ENCODE measurements at places on chromosomes 6 and 20.

- DNase-seq = no peak
Observed at GRCh38 chr6:161575523-161576254, 301.8 kb upstream of the AGPAT4 start.

DNA sequence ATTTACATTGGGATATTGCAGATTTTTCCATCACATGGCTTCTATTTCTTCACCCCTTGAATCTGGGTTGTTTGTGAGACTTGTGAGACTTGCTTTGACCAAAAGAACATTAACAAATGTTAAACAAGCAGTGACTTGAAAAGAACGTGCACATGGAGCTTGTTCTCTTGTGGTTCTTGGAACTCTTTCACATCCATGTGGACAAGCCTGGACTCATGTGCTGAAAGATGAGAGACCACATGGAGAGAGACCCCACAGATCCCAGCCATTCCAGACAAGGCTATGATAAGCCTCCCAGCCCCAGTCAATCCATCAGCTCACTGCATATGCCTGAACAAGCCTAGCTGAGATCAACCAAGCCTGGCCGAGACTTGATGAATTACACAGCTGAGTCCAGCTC lies 1365.7 kb upstream of the GJE1 start:
- DNase-seq = no peak

DNA sequence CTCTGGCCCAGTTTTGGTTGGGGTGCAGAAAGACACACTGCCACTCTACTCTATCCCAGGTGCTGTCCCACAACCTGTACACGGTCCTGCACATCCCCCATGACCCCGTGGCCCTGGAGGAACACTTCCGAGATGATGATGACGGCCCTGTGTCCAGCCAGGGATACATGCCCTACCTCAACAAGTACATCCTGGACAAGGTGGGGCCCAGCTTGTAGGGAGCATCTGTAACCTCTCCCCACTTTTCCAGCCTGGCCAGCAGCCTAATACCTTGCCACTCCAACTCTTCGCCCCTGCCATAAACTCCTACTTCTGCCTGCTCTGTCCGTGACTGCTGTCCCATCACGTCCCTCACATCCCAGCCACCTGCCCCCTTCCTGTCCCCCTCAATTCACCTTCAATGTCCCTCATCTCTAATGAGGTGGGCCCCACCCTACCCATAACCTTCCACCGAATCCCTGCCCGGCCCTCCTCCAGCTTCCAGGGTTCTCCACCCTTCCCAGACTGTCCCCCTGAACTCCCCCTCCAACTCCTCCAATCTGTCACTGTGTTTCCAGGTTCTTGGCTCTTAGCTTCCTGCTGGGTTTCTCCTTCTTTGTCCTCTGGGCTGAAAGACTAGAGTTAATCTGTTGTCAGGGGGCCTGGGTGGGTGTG lies 12.1 kb downstream of the DEF6 start:
- DNase-seq = no peak

DNA sequence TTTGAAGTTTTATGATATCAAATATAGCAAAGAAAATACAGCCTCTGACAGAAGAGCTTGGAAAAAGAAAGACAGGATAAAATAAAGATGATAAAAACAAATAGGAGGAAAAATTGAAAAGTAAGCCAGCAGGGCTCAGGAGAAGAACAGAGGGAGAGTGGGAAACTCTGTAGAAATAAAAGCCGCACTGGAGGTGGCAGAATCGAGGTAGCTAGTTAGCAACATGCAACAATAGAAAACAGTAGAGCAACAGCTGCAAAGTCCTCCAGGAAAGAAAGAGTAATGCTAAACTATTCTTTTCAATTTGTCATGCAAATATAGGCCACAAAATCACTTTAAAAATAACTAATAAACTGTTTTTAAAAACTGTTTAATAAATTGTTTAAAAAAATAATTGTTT lies 28.8 kb downstream of the HBS1L start:
- no peak for DNase-seq

DNA sequence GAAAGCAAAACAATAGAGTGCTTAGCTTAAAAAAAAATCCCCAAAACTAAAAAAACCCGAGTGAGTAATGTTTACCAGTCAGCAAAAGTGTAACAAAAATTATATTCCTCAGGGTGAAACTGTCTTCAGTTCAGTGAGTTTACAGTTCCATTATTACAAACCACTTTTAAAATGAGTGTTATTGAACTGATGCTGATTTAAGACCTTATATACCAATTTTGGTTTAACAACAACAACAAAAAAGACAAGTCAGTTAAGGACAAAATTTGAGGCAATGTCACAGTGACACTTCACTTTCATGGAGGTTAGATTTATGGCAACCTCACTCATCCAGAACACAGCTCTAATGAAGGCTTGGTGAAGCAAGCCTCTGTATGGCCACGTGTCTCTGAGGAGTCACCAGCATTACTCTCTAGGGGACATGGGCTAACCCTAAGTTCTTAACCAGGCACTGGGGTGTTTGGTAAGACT lies 630.8 kb downstream of the PHF3 start:
- DNase-seq = no peak

GRCh38 chr6:166351715-166352285 lies 9.5 kb upstream of the SFT2D1 start:
- peak; percentile 38 for DNase-seq

GRCh38 chr20:47991875-47992488 lies 206.7 kb upstream of the SULF2 start:
- no peak for DNase-seq

GRCh38 chr6:79227445-79227844 lies 7.0 kb downstream of the HMGN3 start:
- no peak for DNase-seq

DNA sequence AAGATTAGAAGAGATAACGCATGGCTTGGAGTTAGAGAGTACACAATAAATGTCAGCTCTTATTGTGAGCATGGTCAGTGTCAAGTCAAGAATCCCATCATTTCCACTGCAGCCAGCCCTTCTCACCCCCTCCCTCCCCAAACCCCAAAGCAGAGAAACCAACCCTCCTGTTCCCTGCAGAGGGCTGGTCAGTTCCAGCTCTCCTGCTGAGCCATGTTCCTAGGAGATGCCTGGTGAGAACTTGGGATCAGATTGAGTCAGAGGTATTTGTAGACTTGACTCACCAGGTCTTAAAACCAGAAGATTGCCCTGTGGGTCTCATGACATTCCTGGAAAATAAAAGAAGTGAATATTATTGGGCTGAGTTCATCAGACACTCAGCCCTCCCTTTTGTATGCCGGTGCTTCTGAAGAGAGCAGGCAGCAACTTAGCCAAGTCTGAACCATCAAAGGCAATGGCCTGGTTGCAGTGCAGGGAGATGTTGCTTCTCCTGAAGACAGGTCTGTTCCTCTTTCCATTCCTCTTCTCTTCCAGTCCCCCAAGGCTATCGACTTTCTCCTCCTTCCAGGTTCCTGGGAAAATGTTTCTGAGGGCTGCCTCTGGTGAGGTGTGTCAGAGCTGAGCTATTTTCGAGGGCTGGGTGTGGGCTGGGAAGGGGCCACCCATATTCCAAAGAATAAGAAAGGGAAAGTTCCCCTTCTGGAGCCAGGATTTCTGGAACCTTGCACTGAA lies 278.2 kb upstream of the SUPT3H start:
- DNase-seq = no peak

DNA sequence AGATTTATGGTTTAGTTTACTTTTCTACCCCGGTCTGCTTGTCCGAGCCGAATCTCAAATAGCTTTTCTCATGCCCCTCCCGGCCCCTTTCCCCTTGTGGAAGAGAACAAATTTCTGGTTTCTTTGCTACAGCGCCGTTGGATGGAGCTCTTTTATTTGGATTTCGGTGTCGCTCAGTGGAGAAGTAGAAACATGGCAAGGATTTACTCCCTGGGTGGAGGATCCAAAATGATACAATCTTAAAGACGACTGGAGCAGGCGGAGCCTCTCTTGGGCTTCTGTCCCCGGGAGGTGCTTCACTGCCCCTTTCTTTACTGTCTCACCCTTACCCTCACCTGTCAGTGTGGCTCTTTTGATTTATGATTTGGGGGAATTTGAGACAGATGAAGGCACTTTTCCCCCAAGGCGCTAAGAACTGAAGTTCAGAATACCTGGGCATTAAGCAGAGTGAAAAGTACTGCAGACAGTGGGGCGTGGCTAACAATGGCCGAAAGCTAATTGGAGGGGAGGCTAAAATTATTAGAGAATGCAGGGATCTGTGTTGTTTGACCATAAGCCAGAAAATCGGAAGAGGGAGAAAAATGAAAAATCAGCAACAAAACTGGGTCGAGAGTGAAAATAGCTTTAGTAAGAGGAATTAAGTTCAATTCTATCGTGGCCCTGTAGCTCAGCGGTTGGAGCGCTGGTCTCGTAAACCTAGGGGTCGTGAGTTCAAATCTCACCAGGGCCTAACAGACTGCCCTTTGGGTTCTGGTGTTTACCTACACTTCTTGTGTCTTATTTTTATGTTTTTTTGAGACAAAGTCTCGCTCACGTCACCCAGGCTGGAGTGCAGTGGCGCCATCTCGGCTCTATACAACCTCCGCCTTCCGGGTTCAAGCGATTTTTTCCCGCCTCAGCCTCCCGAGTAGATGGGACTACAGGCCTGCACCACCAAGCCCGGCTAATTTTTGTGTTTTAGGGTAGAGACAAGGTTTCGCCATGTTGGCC lies 145.1 kb upstream of the ZNF184 start:
- DNase-seq = no peak

DNA sequence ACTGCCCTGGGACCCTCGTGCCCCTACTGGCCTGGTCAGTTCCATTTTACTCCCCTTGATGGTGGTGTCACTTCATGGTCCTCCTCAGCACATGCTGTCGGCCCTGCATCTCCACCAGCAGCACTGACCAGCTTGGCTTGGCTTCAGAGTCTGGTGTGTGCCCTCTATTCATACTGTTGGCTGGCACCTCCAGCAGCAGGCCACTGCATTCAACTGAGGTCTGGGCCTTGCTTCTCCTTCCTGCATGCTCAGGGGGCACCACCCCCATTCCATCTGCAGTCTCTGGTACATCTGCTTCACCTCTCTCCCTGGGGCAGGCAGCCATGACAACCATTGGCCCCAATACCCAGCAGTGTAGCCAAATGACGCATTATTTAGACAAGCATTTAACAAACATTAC lies 155.9 kb downstream of the SLC24A3 start:
- no peak for DNase-seq

GRCh38 chr6:33926451-33926850 lies 122.6 kb upstream of the MLN start:
- DNase-seq = no peak

- no peak for DNase-seq
Observed at GRCh38 chr6:90008189-90008907, 114.1 kb downstream of the GJA10 start.

DNA sequence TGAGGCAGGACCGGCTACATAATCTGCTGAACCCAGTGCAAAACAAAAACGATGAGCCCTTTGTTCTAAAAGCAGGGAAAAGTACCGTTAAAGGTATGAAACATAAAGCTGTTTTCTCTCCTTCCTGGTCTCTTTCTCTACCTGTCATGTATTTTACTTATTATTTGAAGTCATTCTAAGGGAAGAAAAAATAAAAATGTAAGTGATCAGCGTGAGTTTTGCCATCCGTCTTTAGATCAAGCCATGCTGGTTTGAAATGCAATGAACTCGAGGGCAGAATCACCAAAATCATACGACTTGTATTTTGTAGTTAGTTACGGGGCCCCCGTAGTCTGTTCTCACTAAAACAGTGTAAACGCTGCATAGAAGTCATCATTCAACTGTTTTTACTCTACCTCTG lies 2.9 kb upstream of the BCAS1 start:
- DNase-seq = no peak

DNA sequence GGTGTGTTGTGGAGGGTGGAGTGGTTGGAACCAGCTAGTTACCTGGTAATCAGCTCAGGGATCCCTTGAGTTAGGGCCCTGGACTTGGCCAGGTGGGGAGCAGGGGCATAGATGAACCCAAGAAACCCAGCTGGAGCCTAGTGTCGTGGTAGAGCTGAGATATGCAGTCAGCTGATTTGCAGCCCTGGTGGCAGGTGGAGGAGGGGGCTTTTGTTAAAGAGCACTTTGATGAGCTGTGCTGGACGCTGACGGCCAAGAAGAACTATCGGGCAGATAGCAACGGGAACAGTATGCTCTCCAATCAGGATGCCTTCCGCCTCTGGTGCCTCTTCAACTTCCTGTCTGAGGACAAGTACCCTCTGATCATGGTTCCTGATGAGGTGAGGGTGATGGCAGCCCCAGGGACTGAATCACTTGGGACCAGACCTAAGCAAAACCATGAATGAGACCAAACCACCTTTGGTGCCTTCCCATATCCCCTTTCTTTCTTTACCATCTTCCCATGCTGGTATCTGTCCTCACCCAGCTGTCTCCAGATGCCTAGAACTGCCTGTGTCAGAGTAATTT lies 12.7 kb downstream of the DEF6 start:
- no peak for DNase-seq

GRCh38 chr6:11700118-11700718 lies 78.4 kb downstream of the ADTRP start:
- DNase-seq = peak; percentile 72

GRCh38 chr20:33833333-33833732 lies 22.2 kb downstream of the CHMP4B start:
- no peak for DNase-seq
